HT1080 (cell line): ENCODE measurements at places on chromosomes 1 and 21. TPM values are rescaled to one million over a fixed set of nuclear protein-coding genes. Genes with fewer than 3 reads are reported as not detected.

Gene GNG4
- total RNA-seq: 2.0 and 2.9 TPM in 2 replicates

Gene TP73
- total RNA-seq: 0.27 TPM in 1 of 2 replicates, not detected in the other

Gene KIRREL1
- total RNA-seq: 58.3 and 68.8 TPM in 2 replicates

Gene CSTB
- total RNA-seq: 24.3 and 55.3 TPM in 2 replicates

Gene XCL1
- not detected in 2 replicates for total RNA-seq

Gene ZNF648
- total RNA-seq: 0.10 and 0.34 TPM in 2 replicates

Gene LRRIQ3
- 0.50 and 0.53 TPM in 2 replicates for total RNA-seq

Gene NBPF12
- 1.7 and 2.3 TPM in 2 replicates for total RNA-seq

Gene ABCG1
- not detected in 2 replicates for total RNA-seq
